T-helper 17 cell (primary cell): ENCODE measurements at places on chromosomes 11 and 22.
A peak's percentile ranks its signal among the peaks of the same experiment; 100 is the strongest.

DNA sequence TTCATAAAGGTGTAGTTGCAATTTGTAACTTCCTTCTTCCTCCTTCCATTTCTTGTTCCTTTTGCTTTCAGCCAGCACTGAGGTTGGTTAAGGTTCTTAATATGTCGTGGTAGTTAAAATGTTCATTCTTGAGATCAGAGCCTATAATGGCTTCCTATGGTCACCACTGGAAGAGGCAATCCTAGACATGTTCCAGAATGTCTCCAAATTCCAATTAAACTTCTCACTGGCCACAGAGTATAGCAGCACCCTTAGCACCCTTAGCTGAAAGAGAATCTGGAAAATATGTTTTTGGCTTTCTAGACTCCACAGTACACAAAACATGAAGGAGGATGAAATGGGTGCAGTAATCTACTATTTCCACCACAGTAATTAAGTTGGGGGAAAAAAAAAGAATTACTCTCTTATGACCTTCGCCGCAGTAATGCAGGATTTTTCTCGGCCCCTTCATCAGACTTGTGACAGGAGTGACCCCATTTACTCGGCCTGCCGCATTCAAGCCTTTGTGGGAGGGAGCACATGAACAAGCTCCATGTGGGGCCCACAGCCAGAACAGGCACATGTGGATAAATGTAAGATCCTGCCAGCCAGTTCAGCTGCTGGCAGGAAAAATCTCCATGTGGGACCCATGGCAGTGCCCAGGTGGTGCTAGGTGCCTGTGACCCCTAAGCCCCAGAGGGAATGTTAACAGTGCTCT, 348.8 kb upstream of the ARHGAP42 start:
- no peak overlapping the region for H3K27ac ChIP-seq
- H3K4me3 ChIP-seq: no peak overlapping the region
- DNase-seq: no peak
- no peaks in the 10 kb centered on the region for H3K27me3 ChIP-seq
- H3K4me1 ChIP-seq: no peaks in the 10 kb centered on the region
- H3K36me3 ChIP-seq: no peaks in the 10 kb centered on the region

DNA sequence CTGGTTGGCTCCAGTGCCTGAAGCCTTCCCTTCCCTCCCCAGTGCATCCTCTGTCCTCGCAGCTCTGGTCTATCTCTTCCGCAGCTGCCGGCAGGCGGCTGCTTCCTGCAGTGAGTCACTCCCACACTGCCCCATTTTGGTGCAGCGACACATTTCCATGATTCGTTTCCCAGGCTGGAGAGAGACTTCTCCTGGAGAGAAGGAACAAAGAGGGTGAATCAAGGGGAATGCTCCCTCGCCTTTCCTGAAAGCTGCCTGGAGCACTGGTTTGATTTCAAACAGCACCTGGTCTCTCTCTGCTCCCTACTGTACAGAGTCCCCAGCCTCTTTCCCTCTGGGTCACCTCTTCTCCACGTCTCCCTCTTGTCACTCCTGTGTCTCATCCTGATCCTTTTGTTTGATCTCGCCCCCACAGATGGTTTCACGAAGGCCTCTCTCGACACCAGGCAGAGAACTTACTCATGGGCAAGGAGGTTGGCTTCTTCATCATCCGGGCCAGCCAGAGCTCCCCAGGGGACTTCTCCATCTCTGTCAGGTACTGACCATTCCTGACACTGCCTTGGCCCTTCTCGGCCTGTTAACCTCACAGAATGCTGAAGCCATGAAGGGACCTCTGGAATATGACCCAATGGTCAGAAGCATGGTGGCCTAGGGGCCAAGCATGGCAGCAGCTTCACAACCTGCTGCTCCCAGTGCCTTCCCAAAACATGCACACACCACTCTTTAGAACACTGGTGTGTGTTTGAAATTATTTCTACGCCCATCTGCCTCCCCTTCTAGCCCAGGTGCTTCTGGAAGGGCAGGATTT, at the start of gene TMA7B:
TSS of gene TMA7B (plus strand) at position 758 of the 808 bp plus-strand sequence. CDS start 3,978 bp downstream, outside the sequence.
- H3K27ac ChIP-seq: no peak within 1 kb of the TSS
- H3K4me1 ChIP-seq: peaks cover 53% of the 10 kb centered on the region
- H3K36me3 ChIP-seq: peaks cover 22% of the 10 kb centered on the region
- H3K4me3 ChIP-seq: peak within 1 kb of the TSS; percentile 76

DNA sequence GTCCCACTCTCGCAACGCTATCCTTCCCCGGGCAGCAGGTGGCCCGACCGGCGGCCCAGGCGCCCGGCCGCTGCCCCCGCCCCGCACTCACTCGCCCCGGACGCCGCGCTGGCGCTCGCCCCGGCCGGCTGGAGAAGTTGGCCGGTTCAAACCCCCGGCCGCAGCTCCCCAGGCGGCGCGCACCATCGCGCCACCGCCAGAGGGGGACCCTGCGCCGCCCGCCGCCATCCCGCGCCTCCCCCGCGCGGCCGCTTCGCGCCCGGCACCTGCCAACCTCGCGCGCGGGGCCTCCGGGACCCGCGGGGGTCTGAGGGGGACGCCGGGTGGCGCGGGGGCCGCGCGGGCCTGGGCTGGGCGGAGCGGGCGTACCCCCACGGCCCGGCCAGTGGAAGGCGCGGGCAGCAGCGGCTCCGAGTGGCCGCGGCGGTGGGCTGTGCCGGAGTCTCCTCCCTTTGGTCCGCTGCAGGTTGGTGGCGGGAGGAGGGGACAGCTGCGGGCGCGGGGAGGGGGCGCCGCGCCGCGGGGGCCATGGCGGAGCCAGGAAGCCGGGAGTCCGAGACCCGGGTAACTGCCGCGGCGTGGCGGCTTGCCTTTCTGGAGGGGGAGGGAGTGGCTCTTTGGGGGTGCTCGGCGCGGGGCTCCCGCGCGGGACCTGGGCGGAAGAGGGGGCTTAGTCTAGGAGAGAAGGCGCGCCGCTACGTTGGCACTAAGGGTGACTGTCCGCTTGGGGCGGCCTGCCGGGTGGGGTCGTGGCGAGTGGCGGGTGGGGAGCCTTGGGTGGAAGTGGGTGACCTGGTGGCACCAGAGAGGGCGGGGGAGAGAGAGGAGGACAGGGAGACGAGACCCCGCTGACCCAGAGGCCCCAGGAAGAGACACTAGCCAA, at the start of the genes MPST and TST:
TSS of gene MPST (plus strand) at position 434 of the 883 bp plus-strand sequence. CDS start at position 529, 95 bp downstream.
TSS of gene TST (minus strand) at position 139 of the 883 bp plus-strand sequence. CDS start 715 bp downstream, outside the sequence.
- no peaks in the 10 kb centered on the region for H3K36me3 ChIP-seq
- peak within 1 kb of the TSS; percentile 91 for H3K4me3 ChIP-seq
- DNase-seq: peak; percentile 20
- H3K27me3 ChIP-seq: no peaks in the 10 kb centered on the region
- H3K27ac ChIP-seq: peak within 1 kb of the TSS; percentile 14
- H3K4me1 ChIP-seq: peaks cover 3% of the 10 kb centered on the region

DNA sequence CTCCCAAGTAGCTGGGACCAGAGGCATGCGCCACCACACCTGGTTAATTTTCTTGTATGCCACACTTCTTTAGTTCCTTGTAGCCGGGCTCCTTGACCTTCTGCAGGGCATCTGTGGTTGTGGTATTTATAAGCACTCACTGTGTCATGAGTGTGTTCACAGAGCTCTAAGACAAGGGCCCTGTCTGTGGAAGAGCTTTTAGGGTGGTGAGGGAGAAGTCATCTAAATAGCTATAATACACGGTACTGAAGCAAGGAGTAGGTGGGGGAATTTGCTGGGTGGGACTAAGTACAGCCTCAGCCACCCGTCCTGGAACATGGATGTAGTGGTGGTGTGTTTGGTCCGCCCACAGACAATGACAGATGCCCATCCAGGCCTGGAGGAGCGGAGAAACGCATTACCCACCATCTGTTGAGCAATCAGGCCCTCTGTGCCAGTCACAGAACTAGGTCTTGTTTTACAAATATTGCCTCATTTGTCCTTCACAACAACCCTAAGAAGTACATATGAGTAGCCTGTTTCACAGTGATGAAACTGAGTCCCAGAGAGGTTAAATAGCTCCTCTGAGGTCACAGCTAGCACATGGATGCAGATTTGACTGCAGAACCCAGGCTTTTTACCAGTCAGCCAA, 10.1 kb downstream of the ACO2 start:
- no peaks in the 10 kb centered on the region for H3K27me3 ChIP-seq
- no peaks in the 10 kb centered on the region for H3K36me3 ChIP-seq
- H3K4me3 ChIP-seq: no peak overlapping the region
- H3K4me1 ChIP-seq: peaks cover 18% of the 10 kb centered on the region
- no peak for DNase-seq
- peak overlapping the region; percentile 37 for H3K27ac ChIP-seq
